Fibroblast of lung (primary cell): ENCODE measurements at places on chromosomes 4 and X. TPM values are rescaled to one million over a fixed set of nuclear protein-coding genes. Genes with fewer than 3 reads are reported as not detected.
A peak's percentile ranks its signal among the peaks of the same experiment; 100 is the strongest.

UGT2B17 gene
- polyA plus RNA-seq: not detected in 2 replicates

MID1IP1 gene
- polyA plus RNA-seq: 25.7 and 42.8 TPM in 2 replicates

TMPRSS11F gene
- not detected in 2 replicates for polyA plus RNA-seq

OTUD6A gene
- not detected in 2 replicates for polyA plus RNA-seq

RAB41 gene
- not detected in 2 replicates for polyA plus RNA-seq

GRCh38 chrX:153365670-153366069 lies 31.7 kb downstream of the ZNF275 start:
- no peak overlapping the region for H3K4me3 ChIP-seq
- no peaks in the 10 kb centered on the region for H3K4me1 ChIP-seq
- H3K27me3 ChIP-seq: no peaks in the 10 kb centered on the region

GRCh38 chr4:982291-982690 lies 4.6 kb upstream of the IDUA start:
- no peaks in the 10 kb centered on the region for H3K27me3 ChIP-seq
- H3K4me1 ChIP-seq: no peaks in the 10 kb centered on the region
- H3K36me3 ChIP-seq: no peaks in the 10 kb centered on the region
- DNase-seq: no peak

- H3K27ac ChIP-seq: no peak overlapping the region
- no peak overlapping the region for H3K4me3 ChIP-seq
- H3K36me3 ChIP-seq: no peaks in the 10 kb centered on the region
- DNase-seq: no peak
- H3K4me1 ChIP-seq: no peaks in the 10 kb centered on the region
- H3K27me3 ChIP-seq: no peaks in the 10 kb centered on the region
These were observed 93.2 kb downstream of the IL1RAPL2 start for GRCh38 chrX:104659005-104659744.

GRCh38 chr4:2634014-2634413 lies 97.6 kb downstream of the FAM193A start:
- no peak overlapping the region for H3K4me3 ChIP-seq
- no peaks in the 10 kb centered on the region for H3K27me3 ChIP-seq
- no peak for DNase-seq
- H3K36me3 ChIP-seq: peaks cover 10% of the 10 kb centered on the region
- no peak overlapping the region for H3K27ac ChIP-seq

DNA sequence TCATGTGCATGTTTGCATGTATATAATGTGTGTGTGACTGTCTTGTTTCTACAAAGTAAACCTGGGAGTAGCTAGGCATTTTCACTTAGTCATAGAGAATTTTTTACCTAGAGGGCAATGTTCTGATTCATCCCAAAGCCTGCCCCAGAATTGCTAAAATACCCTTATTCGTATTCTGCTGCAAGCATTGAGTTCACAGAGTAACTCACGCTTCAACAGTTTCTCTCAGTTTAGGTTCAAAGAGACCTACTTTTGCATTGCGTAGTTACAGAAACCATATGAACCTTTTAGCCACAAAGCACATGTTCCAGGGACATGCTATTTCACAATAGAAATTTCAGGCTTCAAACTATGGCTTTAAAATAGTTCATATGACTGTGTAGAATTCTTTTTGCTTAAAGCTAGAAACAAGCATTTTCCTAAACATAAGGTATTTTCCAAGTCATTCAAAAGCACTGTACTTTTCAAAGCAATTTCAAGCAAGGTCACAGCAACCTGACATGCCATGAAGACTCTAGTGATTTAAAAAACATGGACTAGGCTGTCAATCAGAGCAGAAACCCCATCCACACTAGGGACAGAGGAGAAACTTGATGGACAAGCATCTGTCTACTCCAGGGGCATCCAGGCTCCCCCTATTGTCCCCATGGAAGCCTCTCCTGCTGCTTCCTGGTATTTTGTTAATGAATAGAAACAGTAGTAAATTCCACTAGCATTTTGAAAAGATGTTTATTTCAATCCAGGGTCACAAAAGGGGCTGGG lies 81.5 kb upstream of the MAPK10 start:
- H3K27me3 ChIP-seq: no peaks in the 10 kb centered on the region
- no peak overlapping the region for H3K27ac ChIP-seq
- no peaks in the 10 kb centered on the region for H3K4me1 ChIP-seq
- no peaks in the 10 kb centered on the region for H3K36me3 ChIP-seq
- no peak overlapping the region for H3K4me3 ChIP-seq

- H3K27ac ChIP-seq: no peak overlapping the region
- H3K4me1 ChIP-seq: no peaks in the 10 kb centered on the region
- no peak overlapping the region for H3K4me3 ChIP-seq
- DNase-seq: no peak
These were observed 58.4 kb upstream of the TMEM150C start for GRCh38 chr4:82620126-82620735.

- no peak for DNase-seq
- H3K4me1 ChIP-seq: peaks cover 9% of the 10 kb centered on the region
- peak overlapping the region; percentile 77 for H3K27ac ChIP-seq
- H3K27me3 ChIP-seq: no peaks in the 10 kb centered on the region
These were observed 451 bp downstream of the SOD3 start for GRCh38 chr4:24795666-24796381.

DNA sequence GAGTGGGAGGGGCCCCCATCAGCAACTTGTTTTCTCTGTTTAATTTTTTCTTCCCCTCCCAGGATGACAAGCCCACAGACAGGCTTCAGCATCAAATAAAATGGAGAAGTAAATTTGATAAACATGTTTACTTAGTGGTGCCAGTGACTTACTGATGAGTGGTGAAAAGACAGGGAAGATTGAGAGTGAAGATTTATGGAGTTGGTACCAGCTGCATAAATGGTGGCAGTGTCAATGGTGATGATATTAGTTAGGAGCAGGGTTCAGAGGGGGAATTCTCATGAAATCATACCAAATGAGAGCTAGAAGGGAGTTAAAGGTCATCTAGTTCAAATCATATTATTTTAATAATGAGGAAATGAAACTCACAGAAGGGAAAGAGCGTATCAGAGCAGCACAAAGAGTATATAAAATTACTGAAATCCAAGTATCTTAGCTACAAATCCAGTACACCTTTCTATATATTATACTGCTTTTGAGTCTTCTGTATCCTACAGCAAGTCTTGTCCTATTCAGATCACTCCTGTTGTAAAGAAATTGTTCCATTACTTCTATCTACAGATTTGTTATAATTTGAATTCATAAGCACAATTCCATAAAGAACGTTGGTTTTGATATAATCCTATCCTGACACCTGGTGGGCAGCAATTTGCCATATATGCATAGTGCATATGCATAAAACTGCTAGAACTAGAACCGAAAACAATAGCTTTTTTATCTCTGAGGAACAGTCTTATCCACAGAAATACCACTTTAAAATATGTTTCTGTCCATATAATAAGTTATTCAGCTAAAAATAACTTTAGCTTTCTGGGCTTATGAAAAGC lies 5.0 kb downstream of the P2RY10 start:
- no peak overlapping the region for H3K4me3 ChIP-seq
- H3K36me3 ChIP-seq: no peaks in the 10 kb centered on the region
- no peak for DNase-seq
- no peaks in the 10 kb centered on the region for H3K4me1 ChIP-seq
- H3K27ac ChIP-seq: no peak overlapping the region
- H3K27me3 ChIP-seq: no peaks in the 10 kb centered on the region

GRCh38 chr4:119244832-119245231 lies 32.3 kb downstream of the USP53 start:
- no peaks in the 10 kb centered on the region for H3K27me3 ChIP-seq
- H3K4me3 ChIP-seq: no peak overlapping the region
- H3K36me3 ChIP-seq: peaks cover 2% of the 10 kb centered on the region
- DNase-seq: no peak
- no peaks in the 10 kb centered on the region for H3K4me1 ChIP-seq
- no peak overlapping the region for H3K27ac ChIP-seq

GRCh38 chrX:150779385-150779784 lies 86.2 kb downstream of the MTMR1 start:
- H3K36me3 ChIP-seq: no peaks in the 10 kb centered on the region
- no peaks in the 10 kb centered on the region for H3K4me1 ChIP-seq
- H3K27me3 ChIP-seq: no peaks in the 10 kb centered on the region
- H3K4me3 ChIP-seq: no peak overlapping the region
- DNase-seq: no peak
- H3K27ac ChIP-seq: no peak overlapping the region

DNA sequence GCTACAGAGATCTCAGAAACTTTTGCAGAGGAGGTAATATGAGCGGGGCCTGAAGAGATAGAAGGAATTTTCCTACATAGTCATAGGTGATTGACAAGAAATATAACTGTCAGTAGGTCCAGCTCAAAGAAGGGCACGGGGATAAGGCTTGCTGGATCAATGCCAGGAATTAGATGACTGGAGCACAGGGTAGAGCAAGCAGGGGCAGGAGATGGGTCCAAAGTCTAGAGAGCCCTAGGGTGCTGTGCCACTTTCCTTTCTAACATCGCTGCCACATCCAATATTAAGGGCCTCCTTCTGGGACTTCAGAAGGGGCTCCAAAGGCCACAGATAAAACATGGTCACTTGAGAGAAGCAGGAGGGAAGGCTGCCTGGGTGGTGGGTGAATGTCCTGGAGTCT lies 402.2 kb downstream of the MID1IP1 start:
- H3K36me3 ChIP-seq: no peaks in the 10 kb centered on the region
- no peaks in the 10 kb centered on the region for H3K4me1 ChIP-seq
- H3K27ac ChIP-seq: no peak overlapping the region
- DNase-seq: no peak
- H3K27me3 ChIP-seq: no peaks in the 10 kb centered on the region

- H3K4me1 ChIP-seq: no peaks in the 10 kb centered on the region
- no peak overlapping the region for H3K4me3 ChIP-seq
- H3K36me3 ChIP-seq: no peaks in the 10 kb centered on the region
- no peak for DNase-seq
- H3K27me3 ChIP-seq: no peaks in the 10 kb centered on the region
These were observed 144.2 kb downstream of the CHRNA9 start for GRCh38 chr4:40479378-40479777.

DNA sequence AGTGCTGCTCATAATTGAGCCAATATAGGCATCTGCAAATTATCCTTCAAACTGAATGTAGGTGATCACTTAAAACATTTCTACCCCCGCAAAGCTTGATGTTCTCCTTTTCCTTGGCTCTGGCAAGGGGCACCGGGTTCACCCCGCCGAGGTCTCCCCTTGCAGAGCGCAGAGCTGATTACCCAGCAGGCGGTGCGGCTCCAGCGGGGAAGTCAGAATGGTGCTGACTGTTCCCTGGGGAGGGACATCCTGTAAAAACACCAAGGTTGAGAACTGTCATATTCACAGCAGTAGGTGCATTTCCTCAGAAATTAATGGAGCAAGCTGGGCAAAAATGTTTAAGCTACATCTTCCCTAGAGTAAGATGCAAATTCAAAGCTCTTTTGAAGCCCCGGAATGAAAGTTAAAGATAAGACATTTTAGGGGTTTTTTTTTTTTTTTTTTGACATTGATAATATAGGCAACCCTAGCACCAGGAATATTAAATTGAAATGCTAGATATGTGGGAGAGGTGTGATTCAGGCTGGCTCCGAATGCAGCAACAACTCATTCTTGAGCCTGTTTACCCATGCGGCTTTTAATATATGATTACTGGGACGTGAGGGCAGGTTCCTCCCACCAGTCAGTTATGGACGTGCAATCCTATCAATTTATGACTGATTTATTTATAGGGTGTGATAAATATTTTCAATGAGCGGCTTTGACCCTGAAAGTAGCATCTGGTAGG lies 767.3 kb upstream of the TENM3 start:
- no peaks in the 10 kb centered on the region for H3K27me3 ChIP-seq
- no peak overlapping the region for H3K4me3 ChIP-seq
- H3K4me1 ChIP-seq: no peaks in the 10 kb centered on the region

DNA sequence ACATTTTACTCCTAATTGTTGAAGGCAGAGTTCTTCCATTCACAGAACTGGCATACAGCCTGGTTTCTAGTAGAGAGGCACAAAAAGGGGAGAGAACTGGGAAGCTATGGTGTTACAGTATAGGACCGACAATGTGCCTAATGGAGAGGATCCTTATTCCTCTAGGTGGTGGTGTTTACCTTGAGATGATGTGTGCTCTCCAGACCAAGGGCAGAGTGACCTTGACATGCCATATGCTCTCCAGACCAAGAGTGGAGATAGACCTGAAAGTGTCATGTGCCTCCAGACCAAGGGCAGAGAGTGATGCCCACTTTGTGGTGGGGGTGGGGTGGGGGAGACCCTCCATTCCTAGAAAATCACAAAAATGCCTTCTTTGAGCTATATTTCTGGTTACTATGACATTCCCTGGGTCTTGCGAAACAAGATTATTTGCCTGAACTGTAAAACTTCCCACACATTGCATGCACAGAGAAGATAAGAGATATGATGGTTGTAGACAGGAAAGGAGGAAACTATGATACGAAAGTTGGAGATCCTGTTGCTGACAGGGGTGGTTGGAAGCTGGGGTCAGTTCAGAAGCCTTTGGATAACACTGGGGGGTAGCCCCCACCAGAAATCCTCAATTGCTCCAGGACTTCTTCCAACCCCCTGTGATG lies 119.7 kb downstream of the TEX13C start:
- no peak overlapping the region for H3K27ac ChIP-seq
- no peaks in the 10 kb centered on the region for H3K27me3 ChIP-seq
- H3K36me3 ChIP-seq: no peaks in the 10 kb centered on the region
- no peak overlapping the region for H3K4me3 ChIP-seq
- H3K4me1 ChIP-seq: no peaks in the 10 kb centered on the region

GRCh38 chr4:15864651-15865566 lies 73.6 kb downstream of the FGFBP1 start:
- no peaks in the 10 kb centered on the region for H3K36me3 ChIP-seq
- no peaks in the 10 kb centered on the region for H3K27me3 ChIP-seq
- no peak for DNase-seq
- no peaks in the 10 kb centered on the region for H3K4me1 ChIP-seq
- H3K4me3 ChIP-seq: no peak overlapping the region

GRCh38 chr4:85774000-85774399 lies 299.1 kb downstream of the ARHGAP24 start:
- no peak overlapping the region for H3K4me3 ChIP-seq
- peaks cover 4% of the 10 kb centered on the region for H3K4me1 ChIP-seq
- DNase-seq: no peak
- no peak overlapping the region for H3K27ac ChIP-seq
- H3K36me3 ChIP-seq: no peaks in the 10 kb centered on the region

- DNase-seq: no peak
- H3K27ac ChIP-seq: no peak overlapping the region
- no peaks in the 10 kb centered on the region for H3K27me3 ChIP-seq
- no peak overlapping the region for H3K4me3 ChIP-seq
- H3K36me3 ChIP-seq: no peaks in the 10 kb centered on the region
- no peaks in the 10 kb centered on the region for H3K4me1 ChIP-seq
These were observed 151.7 kb upstream of the RPS6KA6 start for GRCh38 chrX:84339507-84340364.

DNA sequence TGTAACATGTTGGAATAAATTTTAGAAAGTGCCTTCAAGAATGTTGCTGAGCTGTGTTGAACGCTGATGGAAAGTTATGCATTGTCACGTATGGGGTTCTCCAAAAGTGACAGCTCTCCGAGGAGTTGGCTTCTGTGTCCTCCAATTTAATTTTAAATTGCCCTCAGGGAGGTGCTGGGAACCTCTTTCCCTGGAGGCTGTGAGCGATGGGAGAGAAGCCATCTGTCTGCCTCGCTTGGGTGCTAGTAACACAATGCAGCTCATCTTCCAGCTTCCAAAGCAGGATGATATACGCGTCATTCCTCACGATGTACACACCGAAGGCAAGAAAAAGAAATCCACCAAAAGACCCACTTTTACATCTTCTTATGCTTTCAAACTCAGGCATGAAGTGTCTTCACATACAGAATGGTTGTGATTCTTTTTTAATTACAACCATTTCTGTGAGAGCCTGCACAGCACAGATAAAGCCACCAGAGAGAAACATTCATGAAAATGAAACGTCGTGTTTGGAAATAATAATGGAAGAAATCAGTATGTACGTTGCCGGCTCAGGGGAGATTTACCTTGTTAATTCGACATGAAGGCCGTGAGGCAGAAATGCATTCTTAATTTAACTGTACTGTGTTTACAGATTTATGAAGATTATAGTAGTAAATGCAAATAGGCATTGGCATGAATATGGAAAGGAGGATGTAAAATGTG lies 218.9 kb downstream of the ASMT start:
- no peaks in the 10 kb centered on the region for H3K4me1 ChIP-seq
- H3K27ac ChIP-seq: no peak overlapping the region
- no peaks in the 10 kb centered on the region for H3K36me3 ChIP-seq
